A549 treated with dexamethasone at 1 μM for 4 hours (cell line): ENCODE measurements at places on chromosomes 3 and 15. TPM values are rescaled to one million over a fixed set of nuclear protein-coding genes. Genes with fewer than 3 reads are reported as not detected.

Gene P2RY1
- 0.37 to 0.54 TPM (median 0.45 TPM) in 5 replicates for total RNA-seq

Gene DCLK3
- total RNA-seq: 0.01 to 0.02 TPM in 2 of 5 replicates, not detected in the others

Gene WDR49
- total RNA-seq: not detected in 5 replicates

Gene CILP
- 0.60 to 0.79 TPM (median 0.71 TPM) in 5 replicates for total RNA-seq

Gene CD200R1L
- total RNA-seq: not detected in 5 replicates

Gene LXN
- 48.3 to 59.8 TPM (median 53.1 TPM) in 5 replicates for total RNA-seq

Gene ZNF501
- total RNA-seq: 0.02 TPM in 1 of 5 replicates, not detected in the others

Gene SHISA5
- total RNA-seq: 95.5 to 137 TPM (median 133 TPM) in 5 replicates

Gene NLGN1
- total RNA-seq: not detected in 5 replicates

Gene DLL4
- total RNA-seq: 1.8 to 2.8 TPM (median 2.8 TPM) in 5 replicates

Gene CISH
- total RNA-seq: 0.53 to 0.76 TPM (median 0.61 TPM) in 5 replicates

Gene HCLS1
- total RNA-seq: 0.08 to 0.15 TPM (median 0.11 TPM) in 4 of 5 replicates, not detected in the other

Gene DNAH12
- 0.01 to 0.18 TPM (median 0.07 TPM) in 5 replicates for total RNA-seq

Gene SLC22A13
- total RNA-seq: 0.07 to 0.09 TPM (median 0.08 TPM) in 4 of 5 replicates, not detected in the other

Gene NDN
- 0.07 to 0.10 TPM (median 0.08 TPM) in 5 replicates for total RNA-seq

Gene FANCD2OS
- not detected in 5 replicates for total RNA-seq

Gene CLEC3B
- total RNA-seq: not detected in 5 replicates

Gene NEO1
- total RNA-seq: 25.7 to 38.4 TPM (median 36.7 TPM) in 5 replicates

Gene ZNF660
- not detected in 5 replicates for total RNA-seq

Gene UNC13C
- not detected in 5 replicates for total RNA-seq

Gene CORO2B
- total RNA-seq: 2.9 to 4.0 TPM (median 3.3 TPM) in 5 replicates

Gene C3orf22
- total RNA-seq: not detected in 5 replicates

Gene TRIM42
- total RNA-seq: not detected in 5 replicates

Gene RASGRP1
- total RNA-seq: 0.28 to 0.46 TPM (median 0.35 TPM) in 5 replicates

Gene CFAP20DC
- total RNA-seq: 1.7 to 2.8 TPM (median 2.1 TPM) in 5 replicates

Gene ANKRD63
- 0.20 to 0.49 TPM (median 0.26 TPM) in 5 replicates for total RNA-seq

Gene USP3
- 39.9 to 48.4 TPM (median 41.9 TPM) in 5 replicates for total RNA-seq

Gene RBMS3
- total RNA-seq: 0.64 to 1.4 TPM (median 1.2 TPM) in 5 replicates

Gene ALS2CL
- total RNA-seq: 4.0 to 10.0 TPM (median 7.3 TPM) in 5 replicates

Gene ADAMTS7
- total RNA-seq: 4.5 to 10.6 TPM (median 8.4 TPM) in 5 replicates

Gene LRRC3B
- not detected in 5 replicates for total RNA-seq
